ENCODE measurements at places on chromosomes 7 and 10. TPM values are rescaled to one million over a fixed set of nuclear protein-coding genes. Genes with fewer than 3 reads are reported as not detected.

OR2A1 gene
- total RNA-seq, result not detected

DLG5 gene
- 5.2 TPM for total RNA-seq

OR2A5 gene
- not detected for total RNA-seq

AMZ1 gene
- not detected for total RNA-seq

PAPSS2 gene
- total RNA-seq, result 0.07 TPM

ZMIZ1 gene
- total RNA-seq, result 66.3 TPM

STAG3 gene
- total RNA-seq, result 23.7 TPM

GRID1 gene
- total RNA-seq, result not detected

NAT16 gene
- total RNA-seq, result not detected

PHKG1 gene
- 2.8 TPM for total RNA-seq

HOGA1 gene
- not detected for total RNA-seq

C10orf105 gene
- 0.33 TPM for total RNA-seq

ERVW-1 gene
- total RNA-seq, result not detected

MRC1 gene
- not detected for total RNA-seq

COL1A2 gene
- total RNA-seq, result 6.0 TPM

GPR146 gene
- 2.5 TPM for total RNA-seq

DNA sequence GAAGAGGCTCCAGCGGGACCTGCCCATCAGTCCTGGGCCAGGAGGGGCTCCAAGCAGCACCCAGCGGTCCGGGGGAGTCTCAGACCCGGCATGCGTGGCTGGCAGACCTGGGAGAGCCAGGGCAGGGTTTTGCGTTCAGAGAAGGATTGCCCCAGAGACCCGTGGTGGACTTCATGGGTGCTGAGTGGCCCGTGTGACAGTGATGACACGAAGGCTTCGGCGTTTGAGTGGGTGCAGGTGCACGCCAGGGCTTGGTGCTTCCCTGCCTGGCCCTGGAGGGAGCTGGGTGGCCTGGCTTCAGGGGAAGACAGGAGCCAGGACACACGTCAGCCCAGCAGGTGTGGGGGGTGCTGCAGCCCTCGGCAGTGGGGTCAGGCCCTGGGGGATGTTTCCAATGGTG lies 13.9 kb downstream of the ORAI2 start:
- DNase-seq, result no peak

DNA sequence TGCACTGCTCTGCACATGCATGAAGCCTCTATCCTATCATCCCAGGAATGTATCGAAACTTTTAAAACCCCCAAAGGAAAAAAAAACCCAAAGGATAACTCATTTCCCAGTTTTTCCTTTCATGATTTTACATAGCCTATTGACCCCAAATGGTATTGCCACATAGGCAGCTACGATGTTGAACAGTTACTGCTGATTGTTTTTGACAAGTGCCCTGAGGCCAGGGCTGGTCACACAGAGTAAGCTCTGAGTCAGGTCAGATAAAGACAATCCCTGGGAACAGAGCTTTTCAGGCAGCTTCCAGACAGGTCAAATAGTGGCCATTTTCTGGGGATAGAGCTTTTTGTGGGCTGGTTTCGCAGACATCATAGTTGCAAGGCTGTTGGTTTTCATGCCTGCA lies 52.1 kb downstream of the MYL10 start:
- DNase-seq, result no peak

DNA sequence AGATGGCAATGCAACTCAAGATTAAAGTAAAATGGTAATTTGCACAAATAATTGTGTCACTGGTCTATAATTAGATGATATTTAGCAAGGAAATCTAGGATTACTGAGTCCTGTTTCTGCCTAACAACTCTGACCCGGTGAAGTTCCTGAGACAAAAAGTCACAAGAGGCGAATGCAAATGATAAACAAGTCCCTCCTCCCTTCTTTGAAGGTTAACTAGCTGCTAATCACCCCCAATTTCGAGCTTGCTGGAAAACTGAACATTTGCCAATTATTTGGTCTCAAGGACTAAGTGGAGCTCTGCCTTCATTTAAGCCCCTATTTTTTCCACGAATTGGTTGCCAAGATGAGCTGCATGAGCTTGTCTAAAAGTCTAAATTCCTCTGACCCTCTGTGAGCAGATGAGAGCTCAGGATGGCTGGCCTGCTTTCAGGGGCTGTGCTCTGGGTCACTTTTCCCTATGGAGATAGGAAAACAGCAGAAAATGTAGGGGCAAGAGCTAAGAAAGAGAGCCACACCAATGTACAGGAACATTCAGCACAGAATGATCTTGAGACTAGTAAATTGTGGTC lies 127.3 kb downstream of the MBL2 start:
- no peak for DNase-seq

- no peak for DNase-seq
These were observed 22.2 kb downstream of the RGS10 start for GRCh38 chr10:119520283-119520682.

GRCh38 chr10:61284222-61284890 lies 168.8 kb downstream of the TMEM26 start:
- peak; percentile 63 for DNase-seq

GRCh38 chr7:8070451-8071180 lies 102.0 kb downstream of the GLCCI1 start:
- no peak for DNase-seq

DNA sequence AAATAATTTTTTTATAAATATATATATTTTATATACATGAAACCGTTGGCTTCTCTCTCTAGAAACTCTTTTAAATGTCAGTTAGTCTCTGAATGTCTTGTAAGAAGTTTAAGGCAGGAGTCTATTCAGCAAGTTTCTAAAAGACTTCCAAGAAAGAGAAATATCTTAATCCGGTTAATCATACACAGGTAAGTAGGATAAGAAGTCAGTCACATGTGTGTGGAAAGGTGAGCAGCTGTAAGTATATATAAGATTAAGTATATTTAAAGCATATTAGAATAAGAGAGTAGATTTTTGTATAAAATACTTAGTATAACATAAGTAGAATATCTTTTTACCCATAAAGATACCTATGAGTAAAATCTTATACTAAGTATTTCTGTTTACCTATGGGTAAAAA lies 48.9 kb downstream of the AGBL3 start:
- DNase-seq, result no peak

- DNase-seq, result no peak
These were observed 70.1 kb upstream of the CABCOCO1 start for GRCh38 chr10:61592581-61592980.

DNA sequence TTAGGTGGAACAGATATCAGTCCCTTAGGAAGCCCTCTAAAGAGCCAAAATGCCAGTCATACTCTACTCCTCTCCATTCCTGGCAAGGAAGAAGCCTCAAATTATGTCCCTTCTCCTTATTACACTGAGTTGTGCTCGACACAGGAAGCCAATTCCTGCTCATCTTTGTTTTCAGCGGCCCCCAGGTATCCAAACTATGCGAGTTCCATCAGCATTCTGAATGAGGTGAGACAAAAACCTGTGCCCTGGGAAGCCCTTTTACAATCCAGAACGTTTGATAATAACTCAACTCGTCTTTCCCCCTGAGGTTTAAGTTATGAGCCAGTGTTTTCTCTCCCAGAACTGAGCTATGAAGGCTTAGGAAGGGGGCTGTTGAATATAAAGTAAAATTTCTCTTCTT lies 580.5 kb downstream of the NXPH1 start:
- DNase-seq, result no peak

GRCh38 chr7:55072251-55072650 lies 53.4 kb downstream of the EGFR start:
- no peak for DNase-seq

DNA sequence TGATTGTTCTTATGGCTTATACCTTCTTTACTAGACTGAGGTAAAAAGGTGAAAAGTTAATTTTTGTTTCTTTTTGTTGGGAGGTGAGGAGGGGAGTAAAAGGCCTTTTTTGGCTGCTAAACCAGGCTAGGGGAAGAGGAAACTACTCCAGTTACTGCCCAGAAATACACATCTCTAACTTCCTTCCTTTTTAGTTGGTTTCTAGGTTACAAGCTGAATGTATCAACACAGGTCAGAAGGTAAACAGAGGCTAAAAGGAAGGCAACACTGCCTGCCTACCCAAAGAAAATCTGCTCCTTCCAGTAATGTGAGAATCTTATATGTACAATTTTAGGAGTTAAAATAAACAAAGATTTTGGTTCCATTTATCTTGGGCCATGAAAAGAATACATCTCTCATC lies 140.4 kb downstream of the NRBF2 start:
- DNase-seq, result peak; percentile 70

- no peak for DNase-seq
These were observed 824.7 kb downstream of the REEP3 start for GRCh38 chr10:64345856-64346255.

DNA sequence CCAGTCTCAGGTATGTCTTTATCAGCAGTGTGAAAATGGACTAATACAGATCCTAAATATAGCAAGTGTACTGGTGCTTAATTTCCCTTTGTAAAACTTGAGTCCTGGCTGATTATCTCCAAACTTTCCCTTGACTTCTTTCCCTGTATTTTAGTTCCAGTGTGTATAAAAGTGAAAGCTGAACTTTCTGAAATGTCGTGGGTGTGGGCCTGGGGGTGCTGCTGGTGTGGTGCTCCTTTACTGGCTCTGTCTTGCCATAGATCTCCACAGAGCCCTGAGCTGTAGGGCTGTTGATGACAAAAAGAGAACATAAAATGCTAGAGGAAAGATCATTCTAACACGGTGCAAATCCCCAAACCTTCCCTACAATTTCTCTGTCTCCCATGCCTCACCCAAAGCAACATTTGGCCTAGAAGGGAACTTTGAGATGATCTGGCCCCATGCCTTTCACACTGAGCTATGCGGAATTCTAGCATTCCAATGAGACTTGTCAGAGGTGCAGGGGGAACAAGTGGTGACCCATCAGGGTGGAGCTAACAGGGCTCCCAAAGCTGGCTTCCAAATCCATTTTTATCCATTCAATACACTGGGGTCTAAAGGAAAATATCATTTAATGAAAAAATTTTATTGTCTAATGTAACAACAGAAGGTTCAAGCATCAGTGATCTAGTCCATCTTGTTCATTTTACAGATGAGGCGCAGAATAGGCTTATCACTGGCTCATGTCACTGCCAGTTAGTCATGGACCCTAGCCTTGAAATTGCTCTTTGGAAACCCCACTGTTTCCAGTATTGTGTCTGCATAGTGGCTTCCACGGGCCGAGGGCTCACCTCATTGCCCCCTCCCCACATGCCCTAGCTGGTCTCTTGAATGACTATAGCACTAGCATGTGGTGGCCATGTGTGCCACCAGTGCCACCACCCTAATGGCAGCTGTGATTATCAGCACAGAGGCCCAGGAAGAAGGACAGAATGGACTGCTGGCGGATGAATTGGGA lies 1000.9 kb downstream of the LRMDA start:
- DNase-seq, result no peak

- peak; percentile 75 for DNase-seq
These were observed 432 bp downstream of the TMEM248 start for GRCh38 chr7:66921396-66921917.

GRCh38 chr10:116175231-116175630 lies 97.8 kb downstream of the GFRA1 start:
- DNase-seq, result no peak

DNA sequence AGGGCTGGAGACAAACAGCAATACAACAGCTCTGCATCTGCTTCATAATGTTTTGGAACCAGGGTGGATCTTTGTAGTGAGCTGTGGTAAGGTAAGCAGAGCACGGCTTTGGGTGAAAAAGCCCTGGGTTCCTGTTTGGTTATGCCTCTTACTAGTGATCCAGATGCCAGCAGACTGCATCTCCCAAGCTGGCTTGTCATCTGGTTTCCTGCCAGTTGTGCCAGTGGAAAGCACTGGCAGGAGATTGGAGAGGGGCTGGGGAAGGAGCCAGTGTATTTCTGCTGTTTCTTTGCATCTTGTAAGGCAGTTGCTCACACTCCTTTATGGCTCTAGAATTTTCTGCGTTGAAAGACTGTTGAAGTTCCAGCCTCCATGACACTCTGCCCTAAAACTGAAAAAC lies 137.6 kb downstream of the TSPAN12 start:
- DNase-seq, result no peak

- no peak for DNase-seq
These were observed 166.6 kb downstream of the VTI1A start for GRCh38 chr10:112613620-112614019.

GRCh38 chr7:29748286-29749099 lies 57.8 kb upstream of the WIPF3 start:
- no peak for DNase-seq

GRCh38 chr7:25707768-25708620 lies 444.0 kb upstream of the NFE2L3 start:
- no peak for DNase-seq

- no peak for DNase-seq
These were observed 22.2 kb downstream of the YAE1 start for GRCh38 chr7:39588416-39588815.

- no peak for DNase-seq
These were observed 16.2 kb downstream of the WNT8B start for GRCh38 chr10:100479037-100479436.

GRCh38 chr10:60082341-60082740 lies 176.0 kb upstream of the CCDC6 start:
- no peak for DNase-seq

- DNase-seq, result no peak
These were observed 60.4 kb upstream of the CACNB2 start for GRCh38 chr10:18079665-18080295.

DNA sequence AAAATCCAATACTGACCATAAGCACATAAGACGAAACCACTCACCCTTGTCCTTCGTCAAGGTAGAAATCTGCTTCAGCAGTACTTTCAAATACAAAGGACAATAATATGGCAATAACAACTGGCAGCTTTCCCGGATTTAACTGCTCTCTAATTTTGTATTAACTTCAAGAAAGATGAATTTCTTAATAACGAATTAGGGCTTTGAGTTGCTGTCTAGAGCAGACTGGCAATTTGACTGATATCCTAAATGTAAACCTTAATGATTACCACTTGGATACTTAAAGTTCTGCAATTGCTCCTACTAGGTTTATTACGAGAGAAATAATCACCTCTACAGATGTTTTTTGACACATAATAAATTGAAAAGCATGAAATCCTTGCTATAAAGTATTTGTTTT lies 418.7 kb downstream of the MAGI2 start:
- no peak for DNase-seq

DNA sequence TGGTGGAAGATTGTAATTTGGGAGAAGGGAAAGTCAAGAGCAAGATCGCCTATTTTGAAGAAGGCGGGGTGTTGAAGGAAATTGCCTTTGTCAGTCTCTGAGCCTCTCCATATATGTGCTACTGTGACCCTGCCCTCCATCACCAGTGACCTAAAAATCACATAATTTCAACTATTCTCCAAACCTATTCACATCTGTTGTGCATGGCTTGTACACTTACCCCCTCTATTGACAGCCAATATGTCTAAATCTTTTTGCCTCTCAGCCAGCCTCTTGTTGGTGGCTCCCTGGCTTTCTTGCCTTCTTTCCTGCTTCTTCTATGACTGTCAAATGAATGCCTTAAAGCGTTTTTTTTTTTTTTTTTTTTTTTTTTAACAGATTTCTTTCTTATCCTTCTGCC lies 295.6 kb downstream of the AUTS2 start:
- no peak for DNase-seq
